ENCODE measurements at places on chromosomes 5 and 9.

GRCh38 chr5:118597543-118597942 lies 390.8 kb downstream of the DTWD2 start:
- DNase-seq = no peak

DNA sequence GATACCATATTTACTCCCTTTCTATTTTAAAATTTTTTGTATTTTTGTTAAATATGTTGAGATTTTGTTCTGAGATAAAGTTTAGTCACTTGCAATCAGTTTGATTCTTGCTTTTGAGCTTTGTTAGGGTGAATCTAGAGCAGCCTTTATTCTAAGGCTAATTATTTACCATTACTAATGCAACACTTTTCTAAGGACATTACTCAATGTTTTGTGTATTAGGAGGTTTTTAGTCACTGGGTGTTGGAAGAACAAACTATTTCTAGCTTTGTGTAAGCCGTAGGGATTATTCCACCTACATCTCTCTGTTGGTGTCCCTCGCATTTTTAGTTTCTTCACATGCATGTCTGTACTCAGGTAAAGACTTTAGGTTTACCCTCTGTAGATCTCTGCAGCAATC lies 379.5 kb upstream of the CD180 start:
- DNase-seq = no peak

GRCh38 chr5:85614489-85614888 lies 1003.3 kb upstream of the COX7C start:
- no peak for DNase-seq

GRCh38 chr5:103923616-103924168 lies 361.1 kb upstream of the NUDT12 start:
- DNase-seq = no peak

GRCh38 chr5:115435778-115436712 lies 108.5 kb downstream of the FEM1C start:
- no peak for DNase-seq

DNA sequence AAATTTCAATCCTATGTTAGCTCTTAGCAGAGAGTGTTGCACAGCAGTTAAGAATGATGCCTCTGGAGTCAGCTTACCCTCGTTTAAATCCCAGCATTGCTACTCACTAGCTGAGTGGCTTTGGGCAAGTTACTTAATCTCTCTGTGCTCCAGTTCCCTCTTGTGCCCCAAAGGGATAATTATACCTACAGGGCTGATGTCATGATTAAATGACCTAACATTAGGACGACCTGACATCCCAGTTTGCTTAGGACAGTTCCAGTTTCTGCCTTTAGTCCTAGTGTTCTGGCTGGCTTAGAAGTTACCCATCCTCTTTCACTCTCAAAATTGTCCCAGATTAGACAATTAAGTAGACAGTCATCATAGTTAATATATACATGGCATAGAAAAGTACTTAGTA lies 4.3 kb upstream of the RAI14 start:
- no peak for DNase-seq

DNA sequence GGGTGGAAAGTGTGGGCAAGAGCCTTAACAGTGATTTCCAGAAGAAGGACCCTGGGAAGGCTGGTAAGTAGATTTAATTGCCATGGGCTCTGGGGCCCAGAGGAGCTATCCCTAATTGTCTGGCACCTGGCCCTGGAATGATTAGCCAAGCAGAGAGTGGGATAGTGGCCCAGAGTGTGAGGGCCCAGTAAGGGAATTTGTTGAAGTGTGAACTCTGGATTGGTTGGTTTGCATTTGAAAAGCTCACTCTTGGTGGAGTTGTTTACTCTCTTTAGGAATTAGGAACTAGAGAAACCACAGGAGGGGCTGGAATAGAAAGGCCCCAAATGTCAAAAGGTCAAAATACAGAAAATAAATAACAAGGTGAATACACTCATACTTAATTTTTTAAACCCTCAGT lies 207.1 kb downstream of the GABRG2 start:
- DNase-seq = no peak

GRCh38 chr5:157997991-157998504 lies 139.1 kb upstream of the CLINT1 start:
- no peak for DNase-seq

- DNase-seq = no peak
Measured at GRCh38 chr9:13568841-13569601, 289.5 kb upstream of the MPDZ start.

GRCh38 chr9:37902796-37903646 lies 906 bp downstream of the SLC25A51 start:
- no peak for DNase-seq

DNA sequence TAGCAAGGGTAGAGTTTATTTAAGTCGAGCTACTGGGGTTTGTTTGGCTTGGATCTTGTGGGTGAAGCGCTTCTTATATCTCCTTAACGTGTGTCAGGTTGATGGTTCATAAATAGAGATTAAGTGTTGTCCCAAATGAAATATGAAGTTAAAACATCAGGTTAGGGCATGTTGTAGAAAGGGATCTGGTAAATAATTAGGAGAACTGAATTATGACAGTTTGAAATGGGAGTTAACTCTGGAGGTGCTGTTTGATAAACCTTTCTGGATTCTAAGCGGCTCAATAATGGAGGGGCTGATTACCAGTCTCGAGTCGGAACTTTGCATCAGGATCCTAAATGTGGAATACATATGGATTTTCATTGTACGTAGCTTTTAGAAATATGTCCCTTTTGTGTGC lies 717.0 kb upstream of the WWC1 start:
- DNase-seq = no peak

GRCh38 chr5:153881687-153882086 lies 157.0 kb downstream of the FAM114A2 start:
- no peak for DNase-seq

DNA sequence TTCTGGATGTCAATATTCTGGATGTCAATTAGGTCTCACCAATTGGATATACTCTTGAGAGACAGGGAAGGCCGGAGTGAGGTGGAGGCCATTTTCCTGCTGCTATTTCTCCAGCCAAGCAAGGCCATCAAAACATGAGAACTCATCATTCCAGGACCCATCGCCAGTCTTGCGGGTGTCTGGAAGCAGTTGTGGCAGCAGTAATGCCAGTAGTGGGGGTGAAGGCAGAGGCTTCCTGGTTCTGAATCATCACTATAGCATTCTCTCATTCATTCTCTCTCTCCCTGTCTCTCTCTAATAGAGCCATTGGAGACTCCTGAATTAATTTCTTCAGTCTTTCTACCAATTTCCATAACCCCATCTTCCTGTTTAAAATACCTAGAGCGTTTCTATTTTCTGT lies 71.8 kb downstream of the EGFLAM start:
- no peak for DNase-seq

DNA sequence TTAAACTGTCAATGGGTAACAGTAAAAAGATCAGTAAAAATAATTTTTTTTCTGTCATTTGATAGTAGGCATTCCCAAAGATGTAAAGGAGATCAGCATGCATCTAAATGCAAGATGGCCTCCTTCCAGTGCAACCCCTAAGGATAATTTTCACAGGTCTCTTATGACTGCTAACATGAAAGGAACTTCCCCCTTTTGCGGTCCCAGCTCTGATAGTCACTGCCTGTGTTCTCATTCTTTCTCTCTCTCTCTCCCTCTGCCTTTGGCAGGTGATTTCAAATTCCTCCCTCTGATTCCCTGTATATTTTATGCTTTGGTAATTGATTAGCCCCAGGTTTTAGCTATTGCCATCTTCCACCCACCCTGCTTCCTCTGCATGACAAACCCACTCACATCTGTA lies 8.9 kb downstream of the SPINK14 start:
- no peak for DNase-seq

DNA sequence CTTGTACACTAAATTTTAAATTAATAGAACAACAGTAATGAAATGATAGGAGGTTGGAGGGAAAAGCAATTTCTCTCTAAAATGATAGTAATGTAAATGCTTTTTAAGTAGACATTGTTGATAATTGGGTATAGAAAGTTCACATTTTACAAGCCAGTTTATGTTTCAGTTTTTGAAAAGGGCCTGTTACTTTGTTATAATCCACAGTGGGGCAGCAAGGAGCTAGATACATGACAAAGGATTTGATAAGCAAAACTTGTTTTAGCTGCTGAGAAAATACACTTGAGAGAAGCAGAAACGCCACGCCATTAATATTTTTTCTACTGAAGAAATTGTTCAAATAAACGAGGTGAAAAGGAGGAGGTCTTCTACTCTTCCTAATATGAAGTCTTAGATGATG lies 30.2 kb downstream of the SREK1 start:
- DNase-seq = no peak

GRCh38 chr9:108150736-108151586 lies 661.4 kb upstream of the KLF4 start:
- no peak for DNase-seq

DNA sequence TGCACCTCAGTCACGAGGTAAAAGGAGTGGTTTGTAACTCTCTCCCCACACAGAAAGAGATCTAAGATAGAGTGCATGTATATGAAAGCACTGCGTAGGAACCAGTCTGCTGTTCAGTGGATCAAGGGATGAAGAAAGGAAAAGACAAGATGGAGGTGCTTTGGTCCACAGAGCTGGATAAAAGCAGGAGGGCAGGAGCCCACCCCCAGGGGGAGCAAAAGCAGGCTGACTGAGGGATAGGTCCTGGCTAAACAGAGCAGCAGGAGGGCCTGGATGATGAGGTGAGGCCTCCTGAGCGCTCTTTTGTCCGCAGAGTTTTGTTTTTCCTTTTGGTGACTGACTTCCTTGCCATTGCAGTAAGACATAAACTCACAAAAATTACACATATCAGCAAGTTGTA lies 293.5 kb upstream of the C9orf72 start:
- no peak for DNase-seq

- DNase-seq = no peak
Measured at GRCh38 chr9:128084746-128085145, 16.7 kb downstream of the SLC25A25 start.

DNA sequence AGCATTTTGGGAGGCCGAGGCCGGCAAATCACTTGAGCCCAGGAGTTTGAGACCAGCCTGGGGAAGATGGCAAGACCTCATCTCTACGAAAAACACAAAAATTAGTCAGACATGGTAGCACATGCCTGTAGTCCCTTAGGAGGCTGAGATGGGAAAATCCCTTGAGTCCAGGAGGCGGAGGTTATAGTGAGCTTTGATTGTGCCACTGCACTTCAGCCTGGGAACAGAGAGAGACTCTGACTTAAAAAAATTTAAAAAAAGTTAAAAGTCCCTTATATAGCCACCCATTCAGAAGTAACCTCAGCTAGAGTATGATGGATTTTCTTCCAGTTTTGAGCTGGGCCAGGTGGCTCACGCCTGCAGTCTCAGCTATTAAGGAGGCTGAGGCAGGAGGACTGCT lies 72.4 kb downstream of the UGCG start:
- no peak for DNase-seq

DNA sequence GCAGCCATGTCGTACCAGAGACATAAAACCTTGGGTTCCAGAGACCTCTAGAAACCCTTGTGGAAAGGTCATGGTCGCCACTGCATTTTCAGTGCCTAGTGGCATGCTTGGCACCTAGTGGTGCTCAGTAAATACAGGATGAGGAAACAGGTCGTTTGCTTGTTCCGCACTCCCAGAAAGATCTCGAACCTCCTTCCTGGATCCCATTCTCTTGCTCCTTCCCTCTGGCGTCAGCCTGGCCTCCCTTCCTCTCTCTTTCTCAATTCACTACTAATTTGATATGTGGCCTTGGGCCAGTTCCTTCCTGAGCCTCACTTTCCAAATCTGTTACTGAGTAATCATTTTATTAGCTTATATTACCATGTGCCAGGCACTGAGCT lies 4.4 kb downstream of the NDST1 start:
- DNase-seq = no peak

- no peak for DNase-seq
Measured at GRCh38 chr9:109579191-109579948, 81.3 kb upstream of the PTPN3 start.

DNA sequence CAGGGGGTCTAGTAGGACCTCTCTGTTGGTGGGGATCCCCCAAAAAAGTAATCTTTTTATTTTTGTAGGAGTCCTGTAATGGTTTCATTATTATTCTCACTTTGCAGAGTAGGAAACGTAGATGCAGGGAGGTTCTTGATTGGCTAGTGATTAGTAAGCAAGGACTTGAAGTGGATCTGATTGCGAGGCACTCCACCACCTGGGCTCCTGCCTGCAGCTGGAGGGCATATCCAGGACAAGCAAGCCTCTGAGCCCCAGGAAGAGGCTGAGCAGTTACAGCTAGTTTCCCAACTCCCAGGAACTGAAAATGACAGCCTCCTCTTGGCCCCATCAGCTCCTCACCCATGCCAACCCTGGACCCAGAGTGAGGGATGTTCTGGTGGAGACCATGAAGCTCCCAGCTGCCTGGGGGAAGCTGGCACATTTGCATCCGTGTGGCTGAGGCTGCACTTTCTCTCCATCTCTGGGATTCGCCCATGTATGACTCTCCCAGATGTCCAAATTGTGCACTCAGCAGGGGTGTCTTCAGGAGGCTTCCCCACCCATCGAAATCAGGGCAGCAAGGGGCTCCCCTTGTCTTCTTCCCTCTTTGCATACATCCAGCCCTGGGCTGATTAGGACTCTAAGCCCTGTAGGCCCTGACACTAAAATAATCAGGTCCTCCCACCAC lies 10.2 kb downstream of the KCNIP1 start:
- no peak for DNase-seq

GRCh38 chr9:137295238-137295811 lies 6.7 kb downstream of the NRARP start:
- no peak for DNase-seq

GRCh38 chr9:130543859-130544258 lies 35.5 kb upstream of the FUBP3 start:
- no peak for DNase-seq

DNA sequence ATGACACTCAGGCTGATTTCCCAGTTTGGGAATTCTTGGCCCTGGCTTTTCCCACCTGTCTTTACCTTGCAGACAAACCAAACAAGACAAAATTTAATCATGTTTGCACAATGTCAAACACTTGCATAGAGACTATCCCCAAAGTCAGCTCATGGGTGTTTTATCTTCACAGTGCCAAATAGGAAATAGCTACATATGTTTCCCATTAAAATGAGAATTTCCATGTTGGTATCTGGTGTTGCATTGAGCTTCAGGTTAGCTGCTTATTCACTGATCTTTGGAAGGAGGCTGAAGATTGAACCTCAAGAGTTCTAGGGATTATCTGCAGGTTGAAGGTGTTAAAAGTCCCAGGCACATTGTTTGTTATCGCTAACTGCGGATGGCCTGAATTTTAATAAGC lies 19.5 kb downstream of the MAP1B start:
- DNase-seq = no peak

GRCh38 chr9:94926431-94926800 lies 199.9 kb downstream of the AOPEP start:
- no peak for DNase-seq

- DNase-seq = no peak
Measured at GRCh38 chr5:38211354-38211710, 47.0 kb upstream of the EGFLAM start.

Data from NCI-H1436 treated with DMSO at 0.1 percent for 48 hours (cell line).